ENCODE measurements at places on chromosomes 6 and 20.

- DNase-seq, result no peak
Measured at GRCh38 chr6:8215631-8216030, 113.3 kb upstream of the EEF1E1 start.

DNA sequence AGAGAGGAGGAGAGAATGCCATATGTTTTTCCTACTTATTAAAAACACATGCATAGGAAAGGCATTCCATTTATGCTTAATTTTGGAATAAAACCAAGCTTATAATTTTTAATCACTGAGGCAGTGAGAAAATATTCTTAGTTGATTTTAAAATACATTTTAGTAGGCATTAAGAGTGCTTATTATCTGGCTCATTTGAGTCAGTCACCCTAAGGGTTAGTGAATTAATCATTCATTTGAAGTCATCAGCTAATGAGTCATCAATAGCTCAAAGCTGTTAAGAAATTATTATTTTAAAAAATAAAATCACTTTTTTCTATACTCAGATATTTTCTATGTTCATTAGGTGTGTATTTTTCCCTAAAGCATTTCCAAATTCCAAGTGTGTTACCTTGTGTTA is 81.6 kb downstream of the TMEM200A start:
- no peak for DNase-seq

DNA sequence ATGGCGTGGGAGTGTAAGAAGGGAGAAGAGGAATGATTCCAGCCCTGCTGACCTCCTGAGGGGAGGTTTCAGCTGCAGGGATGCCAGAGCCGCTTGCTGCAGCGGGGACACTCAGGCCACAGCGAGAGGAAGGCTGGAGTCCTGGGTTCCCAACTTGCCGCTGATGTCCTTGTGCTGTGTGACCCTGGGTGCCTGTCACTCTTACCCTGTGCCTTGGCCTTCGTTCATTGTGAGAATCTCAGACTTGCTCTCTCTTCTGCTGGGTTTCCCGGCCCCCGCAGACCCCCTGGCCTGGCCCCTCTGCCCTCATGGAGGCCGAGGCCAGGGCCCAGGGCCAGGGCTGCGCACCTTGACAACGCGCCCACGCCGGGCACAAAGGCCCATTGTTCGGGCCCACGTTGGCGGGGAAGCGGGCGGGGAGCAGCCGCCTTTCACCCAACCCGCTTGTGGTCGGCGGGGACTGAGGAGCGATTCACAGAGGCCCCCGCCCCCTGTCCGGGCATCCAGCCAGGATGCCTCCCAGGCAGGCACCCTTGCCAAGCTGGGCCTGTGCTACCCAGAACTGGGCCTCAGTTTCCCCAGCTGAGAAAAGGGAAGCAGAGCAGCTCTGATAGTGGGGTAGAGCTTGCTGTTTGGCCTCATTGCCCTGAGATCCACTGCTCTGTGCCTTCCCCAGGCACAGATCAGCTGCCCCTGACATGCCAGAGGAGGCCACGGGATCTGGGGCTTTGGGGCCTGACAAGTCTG is 52.4 kb downstream of the CEBPB start:
- no peak for DNase-seq

DNA sequence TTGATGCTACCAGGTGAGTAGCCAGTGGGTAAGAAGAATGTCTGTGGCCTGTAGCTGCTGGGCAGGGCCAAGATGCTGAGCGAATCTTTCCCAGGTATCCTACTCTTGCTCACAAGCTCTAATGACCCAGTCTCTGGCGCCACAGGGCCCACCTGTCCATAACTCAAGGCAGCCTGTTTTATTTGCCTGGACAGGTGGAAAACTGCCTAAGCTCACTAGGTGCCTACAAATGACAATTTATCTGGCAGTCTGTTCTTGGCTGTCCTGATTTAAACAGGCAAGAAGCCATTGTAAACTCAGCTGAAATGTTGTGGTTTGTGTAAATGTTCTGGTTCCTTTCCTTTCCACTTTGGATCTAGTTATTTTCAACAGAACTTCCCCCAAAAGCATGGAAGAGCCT is 113.3 kb downstream of the TCP11 start:
- no peak for DNase-seq

GRCh38 chr6:127515794-127516661 is 3.1 kb downstream of the MTCL3 start:
- DNase-seq, result peak; percentile 47

GRCh38 chr6:111952274-111952673 is 79.0 kb upstream of the FYN start:
- DNase-seq, result no peak

DNA sequence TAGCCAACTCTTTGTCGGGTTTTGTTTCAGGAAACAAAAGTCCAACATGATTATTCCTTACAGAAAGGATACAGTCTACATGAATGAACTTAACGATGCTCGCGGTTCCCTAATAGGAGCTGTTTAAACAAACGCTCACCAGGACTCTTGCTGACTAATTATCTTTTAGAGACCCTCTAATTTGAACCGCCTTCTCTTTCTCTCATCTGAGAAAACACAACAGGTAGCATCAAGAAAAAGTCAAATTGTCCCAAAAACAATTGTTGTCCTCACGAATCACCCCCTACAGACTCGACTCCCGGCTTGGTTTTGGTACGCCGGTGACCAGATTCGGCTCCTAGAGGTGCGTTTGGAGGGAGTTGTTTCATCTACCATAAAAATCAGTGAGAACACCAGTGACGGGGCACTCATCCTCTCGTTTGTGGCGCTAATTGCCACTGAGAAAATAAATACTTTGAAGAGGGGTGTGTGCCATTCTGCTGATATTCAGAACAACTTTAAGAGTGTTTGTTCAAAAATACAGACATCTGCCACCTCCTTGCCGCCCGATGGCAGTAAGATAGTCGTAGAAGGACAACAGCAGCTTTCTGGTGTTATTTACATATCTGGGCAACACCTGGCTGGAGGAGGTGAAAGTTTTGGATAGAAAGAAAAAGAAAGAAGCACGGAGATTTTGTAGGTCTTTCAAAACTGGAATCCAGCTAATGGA is 1.1 kb upstream of the SIM1 start:
- DNase-seq, result no peak

DNA sequence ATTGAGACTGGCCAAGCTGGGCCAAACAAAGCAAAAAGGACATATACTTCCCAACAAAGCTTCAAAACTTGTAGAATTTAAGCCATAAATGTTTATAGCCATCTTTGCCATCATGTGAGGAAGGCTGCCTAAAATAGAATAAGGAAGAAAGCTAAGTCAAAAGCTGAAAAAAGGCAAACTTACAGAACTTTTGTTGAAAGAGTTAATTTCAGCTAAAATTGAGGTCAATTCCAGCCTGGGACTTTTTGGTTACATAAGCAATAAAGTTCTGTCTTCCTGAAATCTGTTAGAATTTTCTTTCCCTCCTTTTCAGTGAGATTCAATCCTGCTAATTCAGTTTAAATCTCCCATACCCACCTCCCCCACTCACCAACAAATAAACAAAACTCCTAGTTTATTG is 227.9 kb upstream of the MARCKS start:
- no peak for DNase-seq

- no peak for DNase-seq
Measured at GRCh38 chr6:12314751-12315150, 24.6 kb downstream of the EDN1 start.

- no peak for DNase-seq
Measured at GRCh38 chr6:107458672-107459282, 587 bp downstream of the PDSS2 start.

- DNase-seq, result no peak
Measured at GRCh38 chr6:31767096-31767645, 4.7 kb downstream of the SAPCD1 start.

- DNase-seq, result no peak
Measured at GRCh38 chr20:40646361-40646760, 42.7 kb downstream of the MAFB start.

DNA sequence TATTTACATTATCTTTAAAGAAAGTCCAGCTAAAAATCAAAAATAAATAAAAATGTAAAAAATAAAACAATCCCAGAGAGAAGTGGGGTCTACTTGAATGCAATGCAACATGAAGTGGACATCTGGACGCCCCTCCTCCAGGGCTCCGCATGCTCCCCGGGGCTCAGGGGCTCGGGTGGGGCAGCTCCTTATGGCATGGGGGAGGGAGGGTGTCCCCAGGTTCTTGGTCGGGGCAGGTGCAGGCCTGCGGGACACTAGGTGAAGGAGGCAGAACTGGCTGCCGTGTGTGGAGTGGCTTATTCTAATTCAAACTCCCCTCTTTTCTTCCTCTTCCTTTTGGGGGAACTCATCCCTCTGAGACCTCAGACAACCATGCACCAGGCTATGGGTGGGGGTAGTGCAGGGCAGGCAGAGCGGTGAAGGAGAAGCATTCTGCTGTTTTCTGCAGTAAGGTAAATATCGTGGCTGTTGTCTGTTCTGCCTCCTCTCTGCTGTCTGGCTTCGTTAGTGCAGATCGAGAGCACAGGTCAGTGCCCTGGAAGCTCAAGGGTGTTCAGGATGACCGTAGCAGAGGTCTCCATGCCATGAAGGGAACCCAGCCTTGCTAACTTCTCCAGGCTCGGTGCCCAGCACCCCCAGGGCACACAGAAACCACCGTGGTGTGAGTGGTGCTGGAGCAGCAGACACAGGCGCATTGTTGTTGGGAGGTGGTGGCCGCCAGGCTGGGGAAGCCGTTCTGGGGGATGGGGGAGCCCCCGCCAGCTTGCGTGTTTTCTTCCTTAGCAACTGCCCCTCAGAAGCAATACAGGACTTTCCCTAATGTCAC is 82.6 kb downstream of the TTLL2 start:
- no peak for DNase-seq

DNA sequence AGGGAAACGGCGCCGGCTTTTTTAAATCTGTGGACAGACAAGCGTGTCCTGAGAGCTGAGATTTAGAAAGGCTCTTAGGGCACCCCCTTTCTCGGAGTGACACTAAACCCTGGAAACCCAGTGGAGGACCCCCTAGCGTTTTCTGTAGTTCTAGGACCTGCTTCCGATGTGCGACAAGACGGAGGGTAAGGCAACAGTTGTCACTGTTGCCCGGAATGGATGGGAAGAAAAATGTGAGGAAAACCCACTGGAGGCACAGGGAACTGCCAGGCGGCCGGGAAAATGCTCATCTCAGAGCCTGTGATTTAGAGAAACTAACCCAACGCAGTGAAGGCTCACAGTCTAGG is 551 bp upstream of the ATP5F1E start:
- DNase-seq, result no peak

GRCh38 chr20:19907326-19908056 is 109.7 kb upstream of the NAA20 start:
- DNase-seq, result no peak

GRCh38 chr20:23061262-23061661 is 11.8 kb upstream of the THBD start:
- DNase-seq, result no peak

DNA sequence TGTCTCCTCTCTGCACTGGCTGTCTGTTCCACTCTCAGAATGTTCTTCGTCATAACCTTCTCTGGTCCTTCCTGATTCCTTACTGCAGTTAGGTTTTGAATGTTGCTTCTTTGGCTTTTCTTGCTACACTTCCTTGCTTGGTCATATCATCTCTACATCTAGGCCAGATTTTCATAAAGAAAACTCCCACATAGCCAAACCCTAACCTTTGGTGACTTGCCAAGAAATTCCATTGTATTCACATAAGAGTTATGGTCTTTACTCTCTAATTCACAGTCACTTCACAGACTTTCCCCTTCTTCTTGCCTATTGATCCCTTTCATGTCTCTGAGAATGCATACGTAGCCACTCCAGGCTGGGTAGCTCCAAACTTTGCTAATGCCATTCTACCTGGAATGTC is 41.9 kb upstream of the SIM1 start:
- no peak for DNase-seq

DNA sequence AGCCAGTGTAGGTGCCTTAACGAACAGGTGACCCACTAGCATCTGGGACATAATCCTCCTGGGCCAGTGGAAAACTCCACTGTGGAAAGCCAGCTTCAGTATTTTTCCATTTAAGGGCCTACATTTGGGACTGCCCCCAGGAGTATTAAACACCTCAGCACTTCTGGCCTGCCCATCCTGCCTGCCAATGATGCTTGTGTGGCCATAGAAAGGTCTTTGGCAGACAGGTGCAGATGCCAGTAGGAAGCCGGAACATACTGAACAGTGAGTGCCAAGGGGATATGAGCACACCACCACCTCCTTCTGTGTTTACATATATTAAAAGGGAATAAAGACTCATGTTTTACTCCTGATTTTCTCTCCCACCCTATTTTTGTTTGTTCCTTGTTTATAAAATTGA is 19.9 kb downstream of the MCM8 start:
- DNase-seq, result no peak

DNA sequence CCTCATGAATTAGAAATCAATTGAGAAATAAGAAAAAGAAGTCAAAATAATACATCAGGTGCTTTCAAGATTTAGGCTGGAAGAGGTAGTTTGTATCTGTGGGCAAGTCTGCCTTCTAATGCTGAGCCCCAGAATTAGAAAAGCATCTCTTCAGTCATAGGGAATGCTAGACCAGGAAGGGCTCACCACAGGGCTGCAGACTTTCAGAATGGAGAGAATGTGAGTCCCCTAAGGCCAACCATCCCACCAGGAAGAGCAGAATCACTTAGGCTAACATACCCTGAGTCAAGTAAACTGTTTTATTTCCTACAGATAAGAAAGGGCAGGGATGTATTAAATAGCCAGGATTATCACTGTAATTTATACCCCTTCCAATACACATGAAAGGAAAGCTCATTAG is 510.2 kb downstream of the RNF144B start:
- DNase-seq, result no peak

GRCh38 chr6:75934643-75935472 is 137.6 kb downstream of the IMPG1 start:
- DNase-seq, result no peak

GRCh38 chr6:9064156-9064555 is 628.8 kb upstream of the SLC35B3 start:
- no peak for DNase-seq

DNA sequence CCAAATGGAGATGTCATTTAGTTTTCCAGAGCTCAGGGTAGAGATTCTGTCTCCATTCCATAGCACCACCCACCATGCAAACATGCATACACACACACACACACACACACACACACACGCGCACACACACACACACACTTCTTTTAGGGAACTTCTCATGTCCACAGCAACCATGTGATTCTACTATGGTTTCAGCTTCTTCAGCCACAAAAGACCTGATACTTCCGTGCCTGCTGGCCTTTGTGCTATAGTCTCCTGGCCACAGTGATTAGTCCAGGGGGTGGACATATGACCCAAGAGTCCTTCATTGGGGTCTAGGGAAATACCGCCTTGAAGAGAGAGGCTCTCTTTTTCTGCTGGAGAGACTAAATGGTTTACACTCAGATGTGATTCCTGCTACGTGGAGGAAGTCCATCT is 53.5 kb downstream of the CARMIL1 start:
- no peak for DNase-seq

- no peak for DNase-seq
Measured at GRCh38 chr6:170205534-170206316, 85.2 kb downstream of the DLL1 start.
